ENCODE measurements at places on chromosomes 1 and 21.

GRCh38 chr21:44704636-44705001 is 6.8 kb downstream of the TSPEAR start:
- no peak for DNase-seq

DNA sequence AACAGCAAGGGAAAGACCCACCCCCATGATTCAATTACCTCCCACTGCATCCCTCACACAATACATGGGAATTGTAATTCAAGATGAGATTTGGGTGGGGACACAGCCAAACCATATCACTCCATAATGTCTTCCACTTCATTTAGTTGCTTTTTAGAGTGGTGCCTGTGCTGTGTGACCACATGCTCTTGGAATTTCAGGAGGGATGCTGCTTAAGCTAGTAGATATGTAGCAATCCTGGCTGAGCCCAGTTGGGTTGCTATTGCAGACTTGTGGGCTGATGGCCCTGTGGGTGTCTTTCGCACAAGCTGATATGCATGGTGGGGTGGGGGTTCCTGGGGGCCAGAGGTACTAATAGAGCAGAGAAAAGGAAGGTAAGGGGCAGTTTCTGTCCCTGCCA is 160.4 kb upstream of the SYT6 start:
- DNase-seq: no peak

DNA sequence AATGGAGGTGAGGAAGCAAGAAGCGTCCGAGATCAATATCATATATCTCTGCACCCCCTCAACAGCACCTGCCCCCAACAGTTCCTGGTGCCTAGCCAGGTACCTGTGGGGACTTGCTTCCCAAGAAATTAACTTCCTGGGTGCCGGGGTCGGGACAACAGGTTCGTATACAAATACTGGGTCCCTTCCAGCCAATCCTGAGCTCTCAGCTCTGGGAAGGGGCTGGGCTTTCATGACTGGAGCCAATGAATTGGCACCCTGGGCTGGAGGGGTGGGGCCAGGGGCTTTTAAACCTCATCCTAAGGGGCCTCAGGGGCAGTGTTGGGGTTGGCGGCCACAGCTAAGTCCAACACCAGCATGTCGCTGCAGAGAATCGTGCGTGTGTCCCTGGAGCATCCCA is at the start of gene PADI3:
PADI3 (plus strand) TSS at position 318 of the 400 bp plus-strand sequence; CDS start at position 358, 40 bp downstream.
- peak; percentile 10 for DNase-seq

DNA sequence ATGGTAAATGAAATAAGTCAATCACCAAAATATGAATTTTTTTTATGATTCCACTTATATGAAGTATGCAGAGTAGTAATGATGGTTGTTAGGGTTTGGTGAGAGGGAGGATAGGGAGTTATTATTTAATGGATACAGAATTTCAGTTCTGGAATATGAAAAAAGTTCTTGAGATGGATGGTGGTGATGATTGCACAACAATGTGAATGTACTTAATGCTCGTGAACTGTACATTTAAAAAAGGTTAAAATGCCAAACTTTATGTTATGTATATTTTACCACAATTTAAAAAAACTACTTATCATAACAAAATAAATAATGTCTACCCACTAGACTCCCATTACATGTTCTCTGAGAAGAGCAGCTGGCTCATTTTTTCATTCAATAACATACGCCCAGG is 55.4 kb upstream of the TTC39A start:
- no peak for DNase-seq

DNA sequence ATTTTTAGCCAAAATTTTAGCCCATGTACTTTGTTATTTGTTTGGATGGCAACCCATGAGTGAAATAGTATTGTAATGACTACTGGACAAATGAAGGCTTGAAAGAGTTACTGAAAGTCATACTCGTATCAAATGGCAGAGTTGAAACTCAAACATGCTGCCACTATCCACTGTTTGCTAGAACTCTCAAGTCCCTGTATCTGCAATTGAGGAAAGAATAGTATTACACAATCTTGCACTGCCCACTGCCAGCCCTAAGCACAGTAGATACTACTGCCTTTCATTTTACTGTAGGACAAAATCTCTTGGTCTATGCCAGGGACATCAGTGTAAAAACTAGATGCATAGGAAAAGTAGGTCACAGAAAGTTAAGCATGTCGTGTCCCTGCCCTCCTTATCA is 581.1 kb upstream of the PLXNA2 start:
- DNase-seq: no peak

DNA sequence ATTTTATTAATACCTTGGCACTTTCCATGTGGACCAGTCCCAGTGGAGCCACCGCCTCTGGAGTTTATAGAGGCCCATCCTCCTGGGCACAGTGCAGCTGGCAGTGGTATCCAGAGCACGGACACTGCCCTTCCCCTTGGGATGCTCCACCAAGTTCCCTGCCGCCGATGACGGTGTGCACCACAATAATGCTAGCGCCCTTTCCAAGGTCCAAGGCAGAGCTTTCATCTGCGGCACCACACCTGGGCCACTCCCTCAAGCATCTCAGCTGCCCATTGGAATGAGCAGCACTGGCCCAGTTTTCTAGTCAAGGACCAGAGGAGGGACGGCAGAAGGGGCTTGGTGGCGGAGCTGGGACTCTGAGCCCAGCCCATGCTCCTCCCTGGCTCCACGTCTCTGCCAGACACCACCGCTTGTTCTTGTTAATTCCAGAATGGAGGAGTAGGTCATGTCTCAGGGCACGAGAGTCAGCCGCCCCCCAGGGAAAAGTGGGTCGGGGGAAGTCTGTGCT is 24.5 kb downstream of the SIM2 start:
- no peak for DNase-seq
